Stimulated activated CD4-positive, alpha-beta T cell treated with anti-CD3 and anti-CD28 coated beads, Interleukin-1b, Interleukin-23, amount 100 ng/mL, for 48 hours (primary cell): ENCODE measurements at places on chromosomes 11 and 22.

DNA sequence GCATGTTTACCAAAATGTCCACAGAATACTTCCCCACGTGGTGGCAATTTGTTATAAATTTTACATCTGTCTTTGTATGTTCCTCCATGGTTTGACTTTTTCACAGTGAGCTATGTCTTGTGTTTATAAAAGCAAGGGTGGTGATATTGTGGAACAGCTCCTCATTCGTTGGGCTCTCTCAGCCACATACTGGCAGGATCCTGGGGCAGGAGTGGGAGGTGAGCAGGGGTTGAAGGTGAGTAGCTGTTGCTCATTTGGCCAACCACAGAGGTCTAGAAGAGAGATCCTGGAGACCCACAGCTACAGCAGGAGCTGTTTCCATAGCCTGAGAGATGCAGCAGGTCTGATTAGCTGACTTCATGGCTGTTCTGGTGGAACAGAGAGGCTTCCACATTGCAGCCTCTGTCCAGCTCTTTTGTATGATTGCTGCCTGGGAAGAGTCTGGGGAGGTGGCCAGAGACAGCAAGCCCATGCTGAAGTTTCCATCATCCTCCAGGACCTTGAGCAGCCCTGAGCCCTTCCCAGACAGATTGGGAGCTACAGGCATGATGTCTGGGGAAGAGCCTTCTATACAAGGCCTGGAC lies 128.1 kb downstream of the LDLRAD3 start:
- DNase-seq, result no peak

DNA sequence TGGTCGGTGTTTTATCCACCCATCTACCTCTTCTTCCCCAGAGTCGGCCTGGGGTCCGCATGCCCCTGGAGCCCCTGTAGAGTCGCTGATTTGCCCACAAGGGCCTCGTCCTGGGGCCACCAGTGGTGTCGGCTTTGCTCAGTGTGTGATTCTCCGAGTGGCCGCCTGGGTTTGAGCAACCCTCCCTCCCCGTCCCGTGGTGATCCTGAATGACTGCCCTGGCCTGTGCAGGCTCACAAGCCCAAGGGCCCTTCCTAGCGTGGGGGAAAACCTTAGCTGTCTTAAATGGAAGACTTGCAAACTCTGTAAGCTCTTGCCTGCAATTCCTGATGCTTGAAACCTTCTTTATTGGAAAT lies 128.3 kb downstream of the OSBP2 start:
- DNase-seq, result no peak

DNA sequence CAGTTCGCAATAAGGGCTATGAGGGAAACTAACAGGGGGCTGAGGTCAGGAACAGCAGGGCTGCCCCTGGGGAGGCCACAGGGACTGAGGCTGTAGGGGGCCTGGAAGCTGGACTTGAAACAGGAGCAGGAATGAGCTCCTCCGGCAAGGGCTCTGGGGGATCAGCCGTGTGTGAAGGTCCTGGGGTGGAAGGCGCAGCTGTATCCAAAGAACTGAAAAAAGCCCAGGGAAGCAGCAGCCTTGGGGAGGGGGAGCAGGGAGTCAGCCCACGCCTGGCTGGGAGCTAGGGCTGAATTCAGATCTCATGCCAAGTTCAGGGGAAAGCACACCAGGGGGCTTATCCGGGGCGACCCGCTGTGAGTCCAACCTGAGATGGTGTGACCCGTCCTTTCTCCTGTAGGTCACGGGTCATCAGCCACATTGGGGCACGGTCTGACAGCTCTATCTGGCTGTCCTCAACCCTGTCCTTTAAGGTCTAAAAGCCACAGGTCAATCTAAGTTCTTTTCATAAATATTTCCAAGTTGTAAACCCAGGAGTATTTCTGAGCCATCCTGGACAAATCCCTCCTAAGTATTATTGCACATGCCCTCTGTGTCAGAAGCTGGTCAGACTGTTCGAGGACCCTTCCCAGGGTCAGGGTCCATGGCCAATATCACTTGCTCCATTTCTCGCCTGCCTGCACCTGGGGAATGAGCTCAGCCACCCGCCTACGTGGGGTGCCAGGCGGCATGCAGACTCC lies 18.0 kb downstream of the TP53AIP1 start:
- DNase-seq, result no peak

GRCh38 chr11:73439002-73439843 lies 63.0 kb downstream of the RELT start:
- no peak for DNase-seq

DNA sequence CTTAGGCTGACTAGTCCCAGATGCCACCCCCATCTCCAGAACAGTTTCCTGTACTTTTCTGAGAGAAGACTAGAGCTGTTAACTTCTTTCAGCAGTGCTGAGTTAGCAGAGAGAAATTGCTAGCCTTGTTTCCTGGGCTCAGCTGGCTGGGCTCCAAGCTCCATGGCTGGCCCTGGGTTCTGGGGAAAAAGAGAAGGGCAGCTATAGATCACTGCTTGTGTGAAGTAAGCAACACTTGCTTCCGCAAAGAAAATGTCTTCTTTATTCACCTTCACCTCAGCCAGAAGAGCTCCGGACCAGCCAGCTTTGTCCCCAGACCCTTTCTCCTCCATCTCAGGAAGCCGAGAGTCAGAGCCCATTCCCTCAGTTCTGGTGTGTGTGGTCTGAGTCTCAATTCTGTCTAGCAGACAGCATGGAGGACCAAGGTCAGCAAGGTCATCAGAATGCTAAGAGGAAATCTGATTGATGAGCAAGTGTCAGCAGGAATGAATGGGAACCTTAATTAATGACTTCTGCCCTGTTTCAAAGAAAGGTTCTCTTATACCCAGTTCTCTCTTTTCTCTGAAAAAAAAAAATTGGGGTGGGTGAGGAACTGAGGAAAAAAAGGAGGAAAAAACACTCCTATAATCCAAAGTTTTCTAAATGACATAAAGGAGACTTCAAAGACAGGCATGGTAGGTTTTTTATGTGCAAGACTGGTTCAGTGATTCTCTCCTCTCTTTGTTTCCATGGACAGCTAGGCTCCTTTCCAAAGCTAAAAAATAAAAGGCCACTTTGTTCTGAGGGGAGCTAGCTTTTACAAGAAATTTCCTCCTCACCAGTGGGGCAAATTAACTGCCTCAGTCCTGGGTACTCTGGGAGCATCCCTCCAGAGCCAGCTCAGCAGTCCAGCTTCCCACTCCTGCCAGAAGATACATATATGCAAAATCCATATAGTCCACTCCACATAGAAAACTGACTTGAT lies 63.6 kb upstream of the FAM181B start:
- DNase-seq, result no peak

DNA sequence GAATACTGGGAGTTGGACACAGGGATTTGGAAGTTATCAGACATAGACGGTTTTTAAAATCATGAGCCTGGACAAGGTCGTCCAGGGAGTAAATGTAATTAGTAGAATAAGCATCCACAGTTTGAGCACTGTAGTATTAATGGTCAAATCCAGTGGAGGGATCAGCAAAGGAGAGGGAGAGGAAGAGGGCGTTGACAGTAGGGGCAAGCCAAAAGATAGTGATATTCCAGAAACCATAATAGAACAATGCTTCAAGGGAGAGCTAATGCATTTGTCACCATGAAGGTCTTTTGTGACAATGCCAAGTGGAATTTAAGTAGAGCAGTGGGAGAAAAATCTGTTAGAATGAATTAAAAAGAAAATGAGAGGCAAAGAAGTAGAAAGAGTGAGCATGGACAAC lies 68.9 kb upstream of the SLC5A12 start:
- DNase-seq, result no peak

DNA sequence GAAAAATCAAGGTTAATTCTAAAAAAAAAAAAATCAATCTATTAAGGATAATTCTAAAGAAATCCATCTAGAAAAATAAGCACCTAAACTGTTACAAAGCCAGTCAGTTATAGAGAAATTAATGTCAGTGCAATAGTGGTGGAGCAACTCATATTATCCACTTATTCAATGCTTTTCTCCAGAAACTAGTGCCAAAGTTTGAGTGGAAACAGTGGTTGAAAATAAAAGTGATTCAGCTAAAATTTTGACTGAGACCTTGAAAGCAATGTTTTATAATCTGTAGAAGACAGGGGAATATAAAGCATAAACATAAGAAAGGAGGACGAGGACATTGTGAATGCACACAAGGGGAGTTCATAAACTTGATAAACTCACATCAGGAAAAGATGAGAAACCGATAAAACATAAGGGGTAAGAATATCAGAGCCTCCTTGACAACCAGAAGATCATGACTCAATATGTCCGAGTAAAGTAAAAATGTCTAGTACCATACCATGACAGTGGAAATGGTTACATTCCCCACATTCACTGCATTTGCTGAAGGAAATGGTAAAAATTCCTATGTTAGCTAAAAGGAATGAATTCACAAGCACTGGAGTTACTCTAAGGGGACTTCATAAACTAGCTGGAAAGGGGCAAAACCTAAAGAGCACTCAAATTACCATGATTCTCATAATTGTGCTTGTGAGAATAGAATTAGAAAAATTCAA lies 58.7 kb upstream of the SLC5A12 start:
- DNase-seq, result no peak

- DNase-seq, result no peak
Measured at GRCh38 chr11:624705-625635, at the start of gene CDHR5. Gene CDHR5, minus strand, starts transcription at chr11:624955. Its CDS starts 53 bp downstream, at chr11:624902.

DNA sequence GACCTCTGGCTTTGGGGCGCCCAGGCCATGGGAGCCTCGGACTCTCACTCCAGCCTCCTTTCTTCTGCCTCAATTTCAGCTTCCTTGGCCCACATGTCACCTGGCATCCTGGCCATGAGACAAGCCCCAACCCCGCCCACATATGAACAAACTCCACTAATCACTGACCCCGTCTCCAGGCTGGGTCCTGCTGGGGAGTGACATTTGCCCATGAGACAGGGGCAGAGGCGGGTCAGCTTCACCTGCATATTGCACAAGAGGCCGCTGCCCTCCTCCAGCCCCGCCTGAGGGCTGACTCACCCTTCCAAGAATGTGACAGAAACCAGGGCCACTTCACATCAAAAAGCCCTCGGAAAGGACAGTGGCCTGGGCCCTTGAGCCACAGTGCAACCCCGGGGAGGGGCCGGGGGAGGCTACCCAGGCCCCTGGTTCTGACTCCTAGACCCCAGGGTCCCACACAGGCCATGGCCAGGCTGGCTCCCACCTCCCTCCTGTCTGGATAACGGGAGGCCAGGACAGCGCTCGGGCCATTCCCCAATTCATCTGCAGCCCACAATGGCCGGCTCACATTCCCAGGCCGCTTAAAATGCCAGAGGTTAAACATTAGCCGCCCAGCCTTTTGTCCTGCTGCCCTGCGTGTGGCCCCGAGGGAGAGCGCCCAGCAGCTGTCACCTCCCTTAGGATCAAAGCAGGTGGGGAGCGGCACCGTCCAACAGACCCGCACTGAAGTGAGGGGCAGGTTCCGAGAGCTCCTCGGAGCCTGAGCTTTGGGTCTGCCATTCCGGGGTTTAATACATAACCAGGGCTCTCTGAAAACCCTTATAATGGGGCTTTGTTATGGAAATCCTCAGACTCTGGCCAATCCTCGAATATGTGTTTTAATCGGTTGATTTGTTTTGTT lies 42.3 kb downstream of the TRMU start:
- no peak for DNase-seq

- no peak for DNase-seq
Measured at GRCh38 chr11:27722953-27723344, 22.7 kb upstream of the BDNF start.

DNA sequence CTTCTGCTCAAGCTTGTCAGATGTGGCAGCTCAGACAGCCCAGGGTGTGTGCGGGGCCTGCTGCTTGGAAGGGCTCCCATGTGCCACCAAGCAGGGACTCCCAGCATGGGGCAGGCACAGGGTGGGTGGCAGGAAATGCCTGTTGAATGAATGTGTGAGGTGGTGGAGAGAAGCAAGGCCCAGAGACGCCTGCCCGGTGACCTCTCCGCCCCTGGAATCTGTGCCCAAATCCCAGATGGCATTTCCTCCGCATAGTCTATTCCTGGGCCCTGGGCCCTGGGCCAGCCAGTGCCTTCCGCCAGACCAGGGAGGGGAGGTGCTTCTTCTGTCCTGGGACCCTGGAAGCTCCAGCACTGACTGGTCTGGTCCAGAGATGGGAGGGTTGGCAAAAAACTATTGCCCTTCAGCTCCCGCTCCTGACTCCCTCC lies 3.7 kb downstream of the CST6 start:
- no peak for DNase-seq

DNA sequence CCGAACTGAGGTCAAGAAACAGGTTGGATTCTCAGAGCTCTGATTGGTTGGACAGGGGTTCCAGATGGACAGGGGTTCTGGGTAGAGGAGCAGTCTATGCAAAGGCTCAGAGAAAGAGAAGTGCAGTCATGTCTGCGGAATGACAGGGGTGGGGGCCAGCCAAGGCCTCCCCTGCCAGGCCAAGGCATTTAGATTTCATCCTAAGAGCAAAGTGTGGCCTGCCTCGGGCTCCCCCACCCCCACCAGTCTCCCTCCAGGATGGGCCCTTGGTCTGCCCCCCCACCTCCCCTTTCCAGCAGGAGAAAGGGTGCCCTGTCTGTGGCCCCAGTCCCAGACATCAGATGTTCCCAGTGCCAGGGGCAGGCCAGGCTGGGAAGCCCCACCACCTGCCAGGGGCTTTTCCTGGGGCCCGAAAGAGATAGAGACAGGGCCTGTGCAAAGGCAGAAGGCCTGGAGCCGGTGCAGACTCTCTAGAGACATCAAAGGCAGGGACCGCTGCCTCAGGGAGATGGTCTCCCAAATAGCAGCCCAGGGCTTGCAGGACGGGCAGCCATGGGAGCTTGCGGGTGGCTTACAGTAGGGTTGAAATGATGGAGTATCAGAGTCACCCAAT lies 9.4 kb downstream of the SUSD2 start:
- DNase-seq, result no peak

DNA sequence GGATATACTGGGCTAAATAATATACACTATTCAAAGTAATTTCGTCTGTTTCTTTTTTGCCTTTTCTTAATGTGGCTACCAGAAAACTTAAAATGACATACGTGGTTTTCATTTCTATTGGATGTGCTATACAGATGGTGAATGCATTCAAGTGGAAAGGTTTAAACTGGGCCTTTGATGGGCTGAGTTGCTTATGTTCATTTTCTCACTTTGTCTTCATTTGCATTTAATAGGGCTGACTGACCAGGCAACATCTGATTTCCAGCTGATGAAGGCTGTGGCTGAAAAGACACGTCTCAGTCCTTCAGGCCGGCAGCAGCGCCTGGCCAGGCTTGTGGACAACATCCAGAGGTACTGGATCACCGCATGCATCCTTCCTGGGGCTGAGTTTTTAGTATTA lies 27.9 kb downstream of the PIWIL4 start:
- no peak for DNase-seq

DNA sequence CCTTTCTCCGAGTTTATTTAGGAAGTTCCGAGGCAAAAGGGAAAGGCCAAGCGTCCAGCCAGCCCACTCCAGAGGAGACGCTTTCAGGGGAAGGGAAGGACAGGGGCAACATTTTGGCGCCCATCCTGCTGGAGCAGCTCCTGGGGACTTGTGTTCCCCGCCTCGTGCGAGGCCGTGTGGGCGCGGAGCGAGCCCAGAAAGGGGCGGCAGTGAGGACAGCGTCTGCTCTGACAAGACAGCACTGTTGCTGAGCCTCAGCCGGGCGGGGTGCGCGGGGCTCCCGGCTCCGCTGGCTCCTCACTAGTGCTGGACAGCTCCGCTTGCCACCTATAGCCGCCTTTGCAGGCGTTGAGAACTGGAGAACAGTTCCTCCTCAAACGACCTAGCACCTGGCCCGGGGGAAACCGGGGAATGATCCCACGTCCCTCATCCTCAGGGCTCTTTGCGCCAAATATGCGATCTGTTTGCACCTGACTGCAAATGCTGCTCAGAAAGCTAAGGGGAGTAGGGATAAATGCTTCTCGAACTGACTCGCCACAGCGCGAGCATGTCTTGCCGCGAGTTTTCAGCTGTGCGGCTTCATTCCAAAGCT lies 722 bp upstream of the GUCY1A2 start:
- DNase-seq, result no peak
